G401 (cell line): ENCODE measurements at places on chromosomes 7 and 10. TPM values are rescaled to one million over a fixed set of nuclear protein-coding genes. Genes with fewer than 3 reads are reported as not detected.
A peak's percentile ranks its signal among the peaks of the same experiment; 100 is the strongest.

Gene HACD1
- total RNA-seq: 113 and 125 TPM in 2 replicates

Gene HOXA9
- total RNA-seq: 66.5 and 71.2 TPM in 2 replicates

Gene ELN
- total RNA-seq: 0.20 TPM in 1 of 2 replicates, not detected in the other

Gene EGR2
- not detected in 2 replicates for total RNA-seq

Gene C10orf67
- not detected in 2 replicates for total RNA-seq

Gene HELLS
- total RNA-seq: 51.8 and 83.2 TPM in 2 replicates

Gene TFPI2
- 0.86 TPM in 1 of 2 replicates, not detected in the other for total RNA-seq

Gene INHBA
- total RNA-seq: not detected in 2 replicates

Gene BRAT1
- total RNA-seq: 87.3 and 104 TPM in 2 replicates

Gene HOXA5
- 0.81 and 1.6 TPM in 2 replicates for total RNA-seq

Gene ITIH5
- 3.0 TPM in 1 of 2 replicates, not detected in the other for total RNA-seq

Gene GIMAP5
- not detected in 2 replicates for total RNA-seq

Gene CRHR2
- not detected in 2 replicates for total RNA-seq

Gene C10orf105
- total RNA-seq: not detected in 2 replicates

Gene IDI2
- not detected in 2 replicates for total RNA-seq

Gene HTR5A
- not detected in 2 replicates for total RNA-seq

Gene CALHM1
- not detected in 2 replicates for total RNA-seq

- no peak for DNase-seq
Observed at GRCh38 chr10:30747633-30748032, 118.1 kb upstream of the LYZL2 start.

DNA sequence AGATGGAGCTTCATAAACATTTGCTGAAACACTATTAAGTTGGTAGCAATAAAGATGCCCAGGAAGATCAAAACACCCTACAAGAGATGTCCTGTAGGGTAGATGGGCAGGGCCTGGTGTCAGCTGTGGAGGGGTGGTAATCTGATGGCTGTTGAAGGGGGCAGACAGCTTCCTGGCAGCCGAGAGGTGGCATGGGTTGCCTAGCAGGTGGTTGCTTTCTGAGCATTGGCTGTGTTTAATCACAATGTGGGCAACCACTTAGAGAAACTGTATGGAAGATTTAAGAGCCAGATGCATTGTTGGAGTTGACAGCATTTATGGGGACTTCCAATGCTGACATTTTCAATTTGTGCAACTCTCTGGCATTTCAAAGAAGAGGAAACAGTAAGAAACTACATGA is 79.9 kb upstream of the SLC26A5 start:
- no peak for DNase-seq

DNA sequence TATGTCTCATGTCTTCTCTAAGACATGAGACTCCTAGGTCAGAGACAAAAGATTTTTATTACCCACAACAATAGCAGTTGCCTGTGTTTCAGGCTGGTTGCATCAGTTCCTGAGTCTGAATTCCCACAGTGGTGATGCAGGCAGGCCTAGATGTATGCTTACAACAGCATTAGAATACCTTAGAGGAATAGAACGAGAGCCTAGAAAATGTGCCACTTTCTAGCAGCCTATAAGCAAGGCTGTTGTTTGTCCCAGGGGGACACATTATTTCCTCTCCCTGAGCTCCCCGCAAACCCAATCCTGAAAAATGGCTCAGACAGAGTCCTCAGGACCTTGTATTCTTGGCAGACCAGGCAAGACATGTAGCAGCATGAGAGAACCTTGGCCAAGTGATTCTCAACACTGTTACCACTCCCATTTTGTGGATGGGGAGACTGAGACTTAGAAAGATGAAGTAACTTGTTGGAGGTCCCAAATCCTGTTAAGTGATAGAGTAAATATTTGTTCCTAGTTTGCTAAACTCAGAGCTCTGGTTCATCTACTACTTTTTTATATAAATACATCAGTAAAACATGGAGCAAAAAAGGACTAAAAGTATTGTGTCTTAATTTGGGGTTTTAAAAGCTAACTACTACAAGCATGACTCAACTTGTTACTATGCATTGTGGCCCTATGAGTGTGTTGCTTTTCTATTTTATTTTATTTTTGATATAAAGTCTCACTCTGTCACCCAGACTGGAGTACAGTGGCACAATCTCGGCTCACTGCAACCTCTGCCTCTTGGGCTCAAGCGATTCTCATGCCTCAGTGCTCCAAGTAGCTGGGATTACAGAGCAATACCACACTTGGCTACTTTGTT is 14.2 kb downstream of the VTI1A start:
- no peak for DNase-seq

DNA sequence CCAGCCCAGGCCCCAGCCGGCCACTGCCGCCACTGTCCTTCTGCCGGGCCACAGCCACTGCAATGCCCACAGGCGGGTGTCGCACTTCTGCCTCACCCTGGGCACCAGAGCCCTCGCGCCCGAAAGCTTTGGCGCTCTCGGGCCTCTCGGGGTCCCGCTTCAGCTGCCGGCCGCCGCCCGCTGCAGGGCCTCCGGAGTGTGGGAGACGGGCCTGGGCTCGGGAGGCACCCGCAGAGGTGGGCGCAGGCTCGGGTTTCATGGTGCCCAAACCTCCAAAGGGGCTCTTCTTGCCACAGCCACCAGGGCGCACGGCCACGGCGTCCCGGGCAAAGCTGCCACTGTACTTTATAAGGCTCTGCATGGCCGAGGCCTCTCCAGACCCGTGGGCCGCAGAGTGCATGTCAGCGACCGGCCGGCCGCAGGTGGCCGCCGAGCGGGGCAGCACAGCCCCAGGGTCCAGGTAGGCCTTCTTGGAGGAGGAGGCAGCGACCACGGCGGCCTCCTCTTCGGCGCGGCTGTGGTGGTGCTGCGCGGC is 35.9 kb downstream of the TNRC18 start:
- DNase-seq: no peak

GRCh38 chr7:5774136-5774535 is 7.3 kb downstream of the RNF216 start:
- DNase-seq: no peak

DNA sequence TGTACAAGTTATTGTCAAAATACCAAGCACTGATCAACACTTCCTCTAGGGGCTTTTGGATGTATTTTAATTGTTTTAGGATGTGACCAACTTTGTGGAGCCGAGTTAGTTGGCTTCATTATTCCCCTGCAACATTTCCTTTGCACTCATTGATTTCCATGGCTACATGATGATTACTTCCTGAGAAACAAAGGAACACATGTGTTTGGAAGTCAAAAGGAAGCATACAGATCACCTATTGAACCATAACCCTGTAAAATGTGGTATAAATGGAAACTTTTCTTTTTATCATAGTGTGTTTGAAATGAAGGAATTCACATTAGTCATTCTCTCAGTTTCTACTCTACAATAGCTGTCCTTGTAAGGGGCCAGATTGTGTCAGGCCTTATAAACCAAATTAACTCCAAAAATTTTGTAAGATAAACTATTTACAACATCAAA is 32.2 kb upstream of the EXOC6 start:
- no peak for DNase-seq

DNA sequence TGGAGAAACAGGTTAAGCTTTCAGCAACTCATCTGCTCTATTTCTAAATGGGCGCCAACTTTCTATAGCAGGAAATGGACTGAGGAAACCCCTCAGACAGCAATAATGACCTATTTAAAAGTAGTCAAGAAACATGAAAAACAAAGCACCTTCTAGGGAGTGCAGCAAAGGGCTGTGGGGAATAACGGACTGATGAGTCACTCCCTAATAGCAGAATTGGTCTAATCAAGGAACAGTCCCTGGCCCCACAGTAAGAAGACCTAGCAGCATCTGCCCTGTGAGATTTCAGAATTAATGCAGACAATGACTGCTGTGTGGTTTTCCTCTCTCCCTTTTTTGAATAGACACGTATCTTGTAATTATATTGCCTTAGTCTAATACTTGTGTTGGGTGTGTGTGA is 602.9 kb downstream of the IPMK start:
- no peak for DNase-seq

GRCh38 chr10:34759837-34760215 is 55.3 kb downstream of the PARD3 start:
- no peak for DNase-seq

GRCh38 chr7:100577507-100577906 is 3.8 kb upstream of the SAP25 start:
- DNase-seq: no peak

DNA sequence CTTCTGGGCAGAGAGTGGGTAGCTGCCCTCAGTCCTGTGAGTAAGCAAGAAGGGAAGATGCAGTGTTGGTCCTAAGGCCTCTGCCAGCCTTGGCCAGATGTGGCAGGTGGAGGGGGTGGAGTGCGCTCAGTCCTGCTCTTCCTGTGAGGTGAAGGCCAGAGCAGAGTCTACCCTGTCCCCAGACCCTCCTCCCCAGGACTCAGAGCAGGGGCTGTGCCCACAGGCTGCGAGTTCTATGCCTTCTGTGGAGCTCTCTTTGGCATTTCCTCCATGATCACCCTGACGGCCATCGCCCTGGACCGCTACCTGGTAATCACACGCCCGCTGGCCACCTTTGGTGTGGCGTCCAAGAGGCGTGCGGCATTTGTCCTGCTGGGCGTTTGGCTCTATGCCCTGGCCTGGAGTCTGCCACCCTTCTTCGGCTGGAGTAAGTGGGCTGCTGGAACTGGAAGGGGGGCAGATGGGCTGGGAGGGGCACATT is 4.0 kb downstream of the OPN4 start:
- DNase-seq: no peak

DNA sequence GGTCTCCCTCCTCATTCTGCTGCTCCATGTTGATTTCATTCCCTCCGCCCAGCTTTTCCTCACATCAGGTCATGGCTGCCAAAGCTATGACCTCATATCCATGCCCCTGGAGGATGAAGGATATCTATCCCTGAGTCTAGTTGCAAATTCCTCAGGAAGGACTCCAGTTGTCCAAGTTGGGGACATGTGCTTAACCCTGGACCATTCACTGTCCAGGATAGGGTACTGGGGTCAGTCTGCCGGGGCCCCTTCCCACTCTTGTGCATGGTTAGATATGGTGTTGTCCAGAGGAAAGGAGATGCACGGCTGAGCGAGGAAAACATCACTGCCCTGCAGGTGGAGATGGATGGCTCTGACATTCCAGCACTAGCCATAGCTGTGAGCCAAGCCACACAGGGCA is 51.9 kb upstream of the COMTD1 start:
- no peak for DNase-seq

DNA sequence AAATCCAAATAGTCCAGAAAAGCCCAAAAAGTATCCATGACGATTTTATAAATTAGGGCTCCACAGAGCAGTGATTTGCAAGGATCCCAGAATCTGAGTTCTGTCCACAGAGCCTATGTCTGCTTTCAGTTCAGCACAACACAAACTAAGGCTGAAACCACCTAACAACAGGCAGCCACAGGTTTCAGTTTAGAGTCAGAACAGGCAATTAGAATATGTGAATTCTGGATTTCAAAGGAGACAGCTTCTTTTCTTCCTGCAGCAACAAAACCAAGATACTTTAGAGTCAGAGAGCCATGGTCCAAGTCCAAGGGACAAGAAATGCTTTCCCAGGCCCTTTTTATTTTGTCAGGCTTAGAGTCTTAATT is 23.6 kb downstream of the IFIT3 start:
- DNase-seq: no peak

- DNase-seq: no peak
Observed at GRCh38 chr10:74035303-74035702, 37.4 kb downstream of the VCL start.

- DNase-seq: no peak
Observed at GRCh38 chr7:36775676-36776075, 51.4 kb upstream of the AOAH start.

DNA sequence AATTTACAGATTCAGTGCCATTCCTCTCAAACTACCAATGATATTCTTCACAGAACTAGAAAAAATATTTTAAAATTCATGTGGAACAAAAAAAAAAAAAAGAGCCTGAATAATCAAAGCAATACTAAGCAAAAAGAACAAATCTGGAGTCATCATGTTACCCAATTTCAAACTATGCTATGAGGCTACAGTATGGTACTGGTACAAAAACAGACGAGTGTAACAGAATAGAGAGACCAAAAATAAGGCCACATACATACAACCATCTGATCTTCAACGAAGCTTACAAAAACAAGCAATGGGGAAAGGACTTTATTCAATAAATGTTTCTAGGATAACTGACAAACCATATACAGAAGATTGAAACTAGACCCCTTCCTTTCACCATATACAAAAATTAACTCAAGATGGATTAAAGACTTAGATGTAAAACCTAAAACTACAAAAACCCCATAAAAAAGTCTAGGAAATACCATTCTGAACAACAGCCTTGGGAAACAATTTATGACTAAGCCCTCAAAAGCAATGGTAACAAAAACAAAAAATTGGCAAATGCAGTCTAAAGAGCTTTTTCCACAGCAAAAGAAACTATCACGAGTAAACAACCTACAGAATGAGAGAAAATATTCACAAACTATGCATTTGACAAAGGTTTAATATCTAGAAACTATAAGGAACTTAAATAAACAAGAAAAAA is 207.7 kb downstream of the PTN start:
- DNase-seq: no peak

- DNase-seq: no peak
Observed at GRCh38 chr7:30157204-30157603, 22.4 kb downstream of the MTURN start.

GRCh38 chr10:7408291-7409044 is 2.4 kb downstream of the SFMBT2 start:
- peak; percentile 55 for DNase-seq

- no peak for DNase-seq
Observed at GRCh38 chr7:93574646-93575554, at the start of gene CALCR. CALCR (minus strand) TSS chr7:93574724; CDS start chr7:93486981, 87,743 bp downstream.

- DNase-seq: no peak
Observed at GRCh38 chr7:151431768-151432311, 8.1 kb downstream of the CRYGN start.

DNA sequence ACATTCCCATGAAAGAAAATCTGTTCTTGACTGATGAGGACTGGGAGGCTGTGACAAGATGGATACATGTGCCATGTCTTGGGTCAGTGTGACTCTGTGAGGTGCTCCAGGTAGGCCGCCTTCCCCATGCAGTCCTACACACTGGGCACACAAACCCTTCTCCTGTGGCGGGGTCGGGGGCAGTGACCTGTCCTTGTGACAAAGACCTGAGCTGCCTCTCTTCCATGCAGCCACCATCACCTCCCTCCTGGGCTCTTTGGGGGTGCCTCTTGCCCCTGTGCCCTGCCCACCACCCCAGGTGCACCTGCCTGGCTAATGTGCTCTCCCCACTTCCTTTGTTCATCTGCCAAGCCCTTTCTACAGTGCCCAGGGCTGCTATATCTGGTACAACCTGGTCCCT is 35.7 kb upstream of the DMBT1 start:
- no peak for DNase-seq

GRCh38 chr7:44212581-44213184 is 11.9 kb downstream of the YKT6 start:
- no peak for DNase-seq

DNA sequence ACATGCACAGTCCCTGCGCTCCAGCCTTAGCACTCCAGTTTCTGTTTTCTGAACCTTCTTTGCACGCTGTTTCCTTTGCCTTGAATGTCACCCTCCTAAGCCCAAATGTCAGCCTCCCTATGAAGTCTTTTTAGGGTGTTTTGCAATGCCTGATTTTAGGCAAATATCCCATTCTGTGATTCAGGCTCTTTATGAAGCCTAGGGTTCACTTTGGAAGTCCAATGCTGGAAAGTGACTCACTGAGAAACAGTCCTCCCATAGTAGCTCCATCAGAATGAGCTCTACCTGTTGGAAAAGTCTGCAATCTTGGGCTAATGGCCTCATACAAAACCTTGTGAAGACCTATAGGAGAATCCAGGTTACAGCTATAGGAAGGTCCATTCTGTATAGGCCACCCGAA is 5.3 kb downstream of the LAMB4 start:
- DNase-seq: no peak

- DNase-seq: no peak
Observed at GRCh38 chr10:60534761-60535389, 145.2 kb upstream of the ANK3 start.

- DNase-seq: no peak
Observed at GRCh38 chr7:4202954-4203353, 479.1 kb upstream of the FOXK1 start.
